ENCODE measurements at places on chromosomes 4 and X. TPM values are rescaled to one million over a fixed set of nuclear protein-coding genes. Genes with fewer than 3 reads are reported as not detected.

DNA sequence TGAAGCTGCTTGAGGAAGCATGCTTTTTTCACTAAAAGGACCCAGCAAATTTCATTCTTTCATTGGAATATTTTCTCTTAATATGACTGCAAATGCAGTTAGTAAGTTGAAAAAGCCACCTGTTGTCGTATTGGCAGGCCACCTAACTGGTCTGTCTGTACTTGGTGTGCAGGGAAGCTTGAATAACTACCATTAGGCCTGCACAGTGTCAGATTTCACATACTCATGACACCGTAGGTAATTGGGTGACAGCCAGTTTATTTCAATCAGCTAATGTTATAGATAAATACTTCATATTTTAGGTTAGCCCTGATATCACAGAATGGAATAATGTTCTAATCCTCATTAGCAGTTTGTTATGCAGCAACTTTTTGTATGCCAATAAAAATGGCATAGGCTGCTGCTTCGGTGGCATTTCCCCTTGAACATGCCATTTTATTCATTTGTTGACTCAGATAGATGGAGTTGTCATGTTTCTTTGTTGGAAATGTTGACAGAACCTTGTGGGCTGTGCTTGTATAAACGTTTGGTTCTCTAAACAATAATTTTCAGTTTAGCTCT lies 173.7 kb downstream of the RPA4 start:
- no peak overlapping the region for H3K27ac ChIP-seq
- no peaks in the 10 kb centered on the region for H3K36me3 ChIP-seq
- H3K4me3 ChIP-seq = no peak overlapping the region
- H3K4me1 ChIP-seq = no peaks in the 10 kb centered on the region
- H3K27me3 ChIP-seq = no peaks in the 10 kb centered on the region
- no peak for DNase-seq

DNA sequence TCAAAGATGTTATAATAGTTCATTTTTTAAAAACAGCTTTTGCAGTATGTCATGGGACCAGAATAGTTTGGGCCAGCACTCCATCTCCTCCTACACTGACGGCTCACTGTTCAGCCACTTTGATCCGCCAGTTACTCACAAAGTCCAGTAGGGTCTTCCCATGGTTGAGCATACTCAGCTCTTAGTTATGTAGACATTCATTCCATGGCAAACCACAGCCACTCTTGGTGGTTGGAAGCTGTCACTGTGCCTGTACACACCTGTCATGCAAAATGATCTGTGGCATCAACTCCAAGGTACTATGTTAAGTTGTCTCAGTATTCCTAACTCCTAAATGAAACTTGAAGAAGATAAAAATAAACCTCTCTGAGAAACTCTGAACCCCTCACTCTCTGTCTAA lies 127.2 kb downstream of the NR3C2 start:
- DNase-seq = no peak
- H3K27me3 ChIP-seq = no peaks in the 10 kb centered on the region
- no peak overlapping the region for H3K27ac ChIP-seq

- H3K36me3 ChIP-seq = no peaks in the 10 kb centered on the region
- H3K4me1 ChIP-seq = peaks cover 36% of the 10 kb centered on the region
- DNase-seq = no peak
- no peaks in the 10 kb centered on the region for H3K27me3 ChIP-seq
- H3K27ac ChIP-seq = peak overlapping the region; percentile 73
Measured at GRCh38 chr4:1233641-1234308, 15.2 kb downstream of the CTBP1 start.

DNA sequence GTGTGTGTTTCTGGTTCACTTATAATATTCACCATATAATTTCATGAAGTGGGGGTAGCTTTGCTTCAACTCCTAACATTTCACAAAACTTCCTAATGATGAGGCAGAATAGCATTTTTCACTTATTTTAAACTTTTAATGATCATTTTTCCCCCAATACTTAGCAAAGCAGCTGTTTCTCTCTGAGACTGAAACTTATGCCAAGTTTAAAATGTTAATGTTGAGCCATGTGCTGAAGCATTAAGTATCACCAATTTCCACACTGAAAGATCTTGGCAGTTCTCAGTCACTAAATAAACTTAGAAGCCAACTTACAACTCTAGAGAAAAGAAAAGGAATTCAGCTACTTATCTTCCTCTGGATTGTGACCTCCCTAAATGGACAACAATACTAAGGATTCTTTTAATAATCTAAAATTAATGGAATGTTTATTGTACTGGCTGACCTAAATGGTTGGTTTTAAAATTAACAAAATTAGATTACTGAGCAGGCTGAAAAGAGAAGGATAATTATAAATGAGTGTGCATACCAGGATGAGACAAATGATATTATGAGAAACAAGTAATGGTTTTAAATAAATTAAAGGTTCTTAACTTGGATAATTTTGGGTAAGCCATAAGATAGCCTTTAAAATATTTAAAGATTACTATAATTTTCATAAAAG lies 1429.4 kb upstream of the ADGRL3 start:
- no peaks in the 10 kb centered on the region for H3K36me3 ChIP-seq
- no peak overlapping the region for H3K27ac ChIP-seq
- no peaks in the 10 kb centered on the region for H3K4me1 ChIP-seq
- H3K4me3 ChIP-seq = no peak overlapping the region
- no peaks in the 10 kb centered on the region for H3K27me3 ChIP-seq

DNA sequence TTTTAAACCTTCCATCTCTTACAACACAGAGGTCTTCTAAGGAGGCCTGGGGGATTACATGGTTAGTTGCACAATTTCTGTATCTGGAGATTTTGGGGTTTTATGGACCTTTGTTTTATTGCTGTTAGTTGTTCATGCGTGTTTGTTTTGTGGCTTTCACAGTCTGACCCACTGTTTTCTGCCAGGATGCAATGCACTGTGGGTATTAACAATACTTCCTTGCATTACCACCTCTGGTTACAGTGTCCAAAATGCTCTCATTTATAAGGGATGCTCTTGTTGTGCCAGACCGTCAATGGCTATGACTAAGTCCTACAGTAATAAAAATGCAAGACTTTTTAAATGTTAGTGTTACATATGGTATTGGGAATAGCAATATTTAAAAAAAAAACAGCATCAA lies 730.2 kb downstream of the KCTD8 start:
- H3K4me3 ChIP-seq = no peak overlapping the region
- no peaks in the 10 kb centered on the region for H3K27me3 ChIP-seq
- no peaks in the 10 kb centered on the region for H3K4me1 ChIP-seq
- no peak overlapping the region for H3K27ac ChIP-seq
- H3K36me3 ChIP-seq = no peaks in the 10 kb centered on the region

The PAGE3 gene
- total RNA-seq = not detected

The PRSS12 gene
- total RNA-seq = not detected

The NAA11 gene
- not detected for total RNA-seq

The DMP1 gene
- not detected for total RNA-seq

GRCh38 chr4:48968814-48969213 lies 17.3 kb upstream of the CWH43 start:
- H3K27ac ChIP-seq = no peak overlapping the region
- H3K27me3 ChIP-seq = peaks cover 11% of the 10 kb centered on the region
- no peak for DNase-seq
- H3K4me3 ChIP-seq = no peak overlapping the region
- H3K4me1 ChIP-seq = no peaks in the 10 kb centered on the region
